Stimulated activated CD8-positive, alpha-beta memory T cell treated with anti-CD3 and anti-CD28 coated beads, Interleukin-4, amount 100 ng/mL, for 1 hour (primary cell): ENCODE measurements at places on chromosomes 11 and 22.

GRCh38 chr11:19441752-19442553 is 201.2 kb upstream of the E2F8 start:
- DNase-seq = no peak

GRCh38 chr22:28927630-28928029 is 44.3 kb downstream of the ZNRF3 start:
- no peak for DNase-seq

DNA sequence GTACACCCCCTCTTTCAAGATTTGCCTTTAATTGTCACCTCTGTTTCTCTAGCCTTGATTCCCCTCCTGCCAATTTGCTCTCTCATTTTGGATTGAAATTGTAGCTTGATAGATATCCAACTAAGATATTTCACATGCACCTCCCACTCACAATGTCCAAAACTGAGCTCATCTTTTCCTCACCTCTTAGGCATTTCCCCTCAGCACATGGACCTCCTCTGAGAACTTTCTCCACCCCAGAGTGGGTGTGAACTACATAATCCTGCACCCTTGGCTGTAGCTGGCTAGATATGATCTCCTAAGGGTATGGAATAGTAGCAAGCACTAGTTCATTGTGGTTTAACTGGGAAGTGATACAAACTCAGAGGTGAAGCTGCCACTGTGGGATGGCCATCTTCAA is 91.5 kb upstream of the SESN3 start:
- DNase-seq = no peak

DNA sequence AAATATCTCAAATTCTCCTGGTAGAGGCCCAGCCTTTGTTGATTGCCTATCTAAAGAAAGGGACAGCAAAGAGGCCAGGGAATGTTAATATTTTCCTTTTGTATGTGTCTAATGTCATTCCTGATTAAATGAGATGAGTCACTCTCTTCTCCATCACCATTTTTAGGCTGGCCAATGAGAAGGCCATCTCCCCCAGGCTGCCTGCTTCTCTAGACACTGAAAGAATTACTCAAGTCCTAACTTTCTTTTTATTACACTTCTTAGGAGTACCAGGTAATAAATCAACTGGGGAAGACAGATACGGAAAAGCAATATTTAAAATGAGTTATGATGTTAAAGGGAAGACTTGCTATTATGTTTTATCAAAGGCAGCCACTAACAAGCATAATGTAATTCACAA is 259.2 kb upstream of the SORL1-AS1 start:
- DNase-seq = no peak

DNA sequence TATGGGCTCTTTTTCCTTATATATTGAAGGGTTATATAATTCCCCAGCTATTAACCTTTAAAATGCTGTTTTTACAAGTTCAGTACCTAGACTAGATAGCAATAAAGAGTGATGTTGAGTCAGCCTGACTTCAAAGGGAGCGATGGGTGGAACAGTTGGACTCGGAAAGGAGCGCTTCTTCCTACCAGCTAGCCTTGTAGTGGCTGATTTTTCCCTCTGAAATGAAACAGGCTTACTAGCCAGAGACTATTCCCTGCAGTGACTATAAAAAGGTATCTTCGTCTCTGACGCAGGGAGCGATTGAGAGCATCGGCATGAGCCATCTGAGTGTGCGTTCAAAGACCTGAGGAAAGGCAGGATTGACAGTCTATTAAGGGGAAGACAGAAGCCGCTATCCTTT is 66.0 kb upstream of the GRAMD1B start:
- no peak for DNase-seq
